NCI-H460 (cell line): ENCODE measurements at places on chromosomes 11 and 22.

DNA sequence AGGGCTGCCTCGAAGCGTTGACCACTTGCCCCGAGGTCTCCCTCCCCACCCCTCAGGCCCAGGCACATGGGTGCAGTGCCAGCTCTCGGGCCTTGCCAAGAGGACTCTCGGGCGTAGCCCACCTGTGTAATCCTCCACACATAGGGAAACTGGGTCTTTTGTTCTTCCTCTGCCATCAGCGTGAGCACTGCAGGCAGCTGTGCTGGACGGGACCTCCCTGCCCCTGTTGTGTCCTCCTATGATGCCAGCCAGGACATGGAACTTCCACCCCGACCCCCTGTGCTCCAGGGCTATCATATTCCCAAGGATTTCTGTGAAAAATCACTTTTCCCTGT lies 66.4 kb downstream of the PARVB start:
- no peak for DNase-seq

DNA sequence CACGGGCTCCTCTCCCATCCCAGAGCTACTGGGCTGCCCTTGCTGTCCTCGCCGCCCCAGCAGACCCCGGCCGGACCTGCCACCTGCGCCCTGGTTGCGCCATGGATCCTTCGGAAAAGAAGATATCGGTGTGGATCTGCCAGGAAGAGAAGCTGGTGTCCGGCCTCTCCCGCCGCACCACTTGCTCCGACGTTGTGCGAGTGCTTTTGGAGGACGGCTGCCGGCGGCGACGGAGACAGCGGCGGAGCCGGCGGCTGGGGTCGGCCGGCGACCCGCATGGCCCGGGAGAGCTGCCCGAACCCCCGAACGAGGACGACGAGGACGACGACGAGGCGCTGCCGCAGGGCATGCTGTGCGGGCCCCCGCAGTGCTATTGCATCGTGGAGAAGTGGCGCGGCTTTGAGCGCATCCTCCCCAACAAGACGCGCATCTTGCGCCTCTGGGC lies 382 bp downstream of the RASSF10 start:
- DNase-seq: no peak

- DNase-seq: peak; percentile 53
Observed at GRCh38 chr11:59822989-59823566, 12.5 kb upstream of the MRPL16 start.

DNA sequence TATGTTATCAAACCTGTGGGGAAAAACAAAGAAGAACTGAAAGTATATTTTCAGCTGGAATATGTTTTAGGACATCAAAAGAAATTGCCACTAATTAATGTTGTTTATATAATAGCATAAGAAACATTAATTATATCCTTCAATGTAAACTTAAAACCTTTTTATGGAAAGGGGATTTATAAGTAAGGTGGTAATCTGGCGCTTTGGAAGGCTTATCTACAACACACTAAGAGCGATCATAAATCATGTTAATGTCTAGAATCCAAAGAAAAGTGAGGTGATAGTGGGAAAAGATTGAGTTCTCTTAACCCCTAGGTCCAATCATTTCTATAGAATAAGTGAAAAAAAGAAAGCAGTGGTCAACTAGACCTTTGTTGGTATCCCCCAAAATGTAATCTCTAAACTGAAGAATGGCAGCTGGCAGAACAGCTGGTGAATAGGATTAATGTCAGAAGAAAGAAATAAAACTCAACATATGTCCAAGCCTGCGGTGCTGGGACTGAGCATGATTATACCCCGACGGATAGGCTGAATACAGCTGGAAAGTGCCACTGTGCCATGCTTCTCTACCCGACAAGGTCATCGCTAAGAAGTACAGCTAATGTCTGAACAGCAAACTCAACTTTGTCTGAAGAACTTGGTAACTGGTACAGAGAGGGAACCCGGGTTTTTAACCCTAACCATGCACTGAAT lies 64.0 kb downstream of the SOX6 start:
- DNase-seq: no peak
